ENCODE measurements at places on chromosomes 12 and 14.

DNA sequence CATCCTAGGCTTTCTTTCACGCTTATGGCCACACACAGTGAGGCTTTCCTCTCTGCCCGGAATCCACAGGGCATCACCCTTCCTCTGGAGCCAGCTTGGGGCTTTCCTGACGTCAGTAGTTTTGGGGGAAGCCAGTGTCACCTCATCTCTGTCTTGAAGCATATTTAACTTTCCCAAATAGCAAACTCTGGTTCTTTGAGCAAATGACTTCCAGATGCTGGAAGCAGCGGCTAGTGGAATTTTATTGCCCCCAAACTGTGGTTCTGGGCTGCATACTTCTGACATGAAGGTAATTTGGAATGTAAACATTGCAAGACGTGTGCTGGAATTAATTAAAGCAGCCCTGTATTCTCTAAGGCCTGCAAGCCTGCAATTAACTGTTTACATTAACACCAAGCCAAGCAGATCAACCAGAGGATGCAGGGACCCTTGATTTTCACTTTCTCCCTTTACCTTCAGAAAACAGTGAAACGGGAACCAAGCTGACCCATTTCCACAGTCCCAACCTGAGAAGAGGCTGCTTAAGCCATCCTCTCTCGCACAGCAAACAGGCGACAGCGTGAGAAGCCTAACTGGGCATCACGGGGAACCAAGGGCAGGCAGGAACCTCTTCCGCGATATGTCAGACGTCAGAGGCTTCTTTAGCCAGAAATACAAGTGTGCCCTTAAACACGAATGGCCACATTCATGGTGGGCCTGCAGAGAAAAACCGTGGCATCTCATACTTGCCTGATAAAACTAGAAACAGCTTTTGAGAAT is 258.4 kb downstream of the CACNA1C start:
- DNase-seq: no peak

GRCh38 chr12:118706437-118706836 is 274.9 kb upstream of the SRRM4 start:
- DNase-seq: no peak

DNA sequence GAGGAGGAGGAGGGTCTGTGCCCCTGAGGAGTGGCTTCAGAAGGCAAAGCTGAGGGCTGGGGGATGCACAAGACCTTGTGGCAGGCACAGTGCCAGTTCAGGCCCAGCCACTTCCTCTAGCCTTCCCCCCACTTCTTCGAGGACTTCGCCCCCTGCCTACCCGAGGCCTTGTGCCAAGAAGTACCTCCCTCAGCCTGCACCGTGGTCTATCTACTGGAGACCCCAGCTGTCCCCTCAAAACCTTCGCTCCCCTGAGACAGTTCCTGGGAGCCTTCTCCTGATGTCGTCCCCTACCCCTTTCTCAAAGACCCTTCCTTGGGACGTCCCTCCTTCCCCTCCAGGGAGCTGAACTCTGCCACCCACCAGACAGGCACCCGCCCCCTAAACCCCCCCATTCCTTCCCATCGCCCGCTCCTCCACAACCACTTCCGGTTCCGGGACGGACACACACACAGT is 604 bp downstream of the ZNF384 start:
- DNase-seq: no peak

- no peak for DNase-seq
Measured at GRCh38 chr12:8855891-8856290, 33.5 kb downstream of the A2ML1 start.

GRCh38 chr12:30896461-30896860 is 30.1 kb upstream of the TSPAN11 start:
- no peak for DNase-seq

DNA sequence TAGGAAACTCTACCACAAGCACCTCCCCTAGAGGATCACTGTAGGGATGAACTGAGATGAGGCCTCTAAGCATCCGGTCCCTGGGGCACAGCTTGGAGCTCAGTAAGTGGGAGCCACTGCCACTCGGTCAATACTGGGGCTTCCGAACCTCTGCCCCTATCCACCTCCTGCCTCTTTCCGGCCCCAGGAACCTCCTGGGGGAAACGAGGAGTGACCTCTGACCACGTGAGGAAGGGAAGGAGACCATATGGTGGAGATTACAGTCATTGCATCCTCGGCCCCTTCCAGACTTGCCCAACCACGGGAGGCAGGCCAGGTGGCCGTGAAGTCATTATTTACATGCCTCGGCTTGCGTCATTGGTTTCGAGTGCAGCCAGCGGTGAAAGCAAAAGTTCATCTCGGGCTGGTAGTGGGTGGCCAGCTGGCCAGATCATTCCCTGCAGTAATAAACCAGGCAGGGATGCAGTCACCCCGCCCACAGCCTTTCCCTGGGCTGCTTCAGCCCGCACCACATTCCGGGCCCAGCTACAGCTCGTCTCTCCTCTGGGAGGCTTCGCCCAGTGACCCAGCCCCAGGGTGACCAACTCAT is 65.4 kb downstream of the C14orf132 start:
- no peak for DNase-seq

DNA sequence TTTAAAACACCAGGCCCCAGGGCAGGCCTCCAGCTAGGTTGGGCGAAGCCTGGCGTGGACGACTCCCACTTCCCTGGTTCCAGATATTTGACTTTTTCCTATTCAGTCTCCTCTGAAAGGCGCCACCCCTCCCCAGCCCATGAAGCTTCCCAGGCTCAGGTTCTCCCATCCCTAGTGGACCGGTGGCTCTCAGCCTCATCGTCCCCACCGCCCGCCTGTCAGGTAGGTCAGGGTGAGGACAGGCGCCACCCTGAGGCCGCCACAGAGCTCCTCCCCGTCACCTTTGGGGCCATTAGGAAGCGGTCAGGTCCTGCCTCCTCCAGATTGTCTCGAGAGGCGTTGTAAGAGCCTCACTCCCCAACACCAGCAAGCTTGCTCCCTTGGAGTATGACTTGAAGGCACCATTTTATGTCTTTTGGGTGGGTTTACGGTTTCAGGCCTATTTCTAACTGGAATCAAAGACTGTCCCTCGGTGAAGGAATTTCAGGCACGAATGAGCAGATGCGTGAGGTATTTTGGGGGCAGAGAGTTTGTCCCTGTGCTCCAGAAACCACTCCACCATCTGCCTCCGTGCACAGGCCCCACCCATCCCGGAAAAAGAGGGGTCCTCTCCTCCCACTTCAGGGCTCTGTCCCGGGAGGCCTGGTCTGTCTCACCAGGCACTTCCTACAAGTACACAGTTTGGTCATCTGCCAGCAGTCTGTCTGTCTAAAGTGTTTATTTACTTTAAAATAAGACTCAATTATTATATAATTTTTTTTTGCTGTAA is 55.6 kb downstream of the TSPAN9 start:
- DNase-seq: no peak

DNA sequence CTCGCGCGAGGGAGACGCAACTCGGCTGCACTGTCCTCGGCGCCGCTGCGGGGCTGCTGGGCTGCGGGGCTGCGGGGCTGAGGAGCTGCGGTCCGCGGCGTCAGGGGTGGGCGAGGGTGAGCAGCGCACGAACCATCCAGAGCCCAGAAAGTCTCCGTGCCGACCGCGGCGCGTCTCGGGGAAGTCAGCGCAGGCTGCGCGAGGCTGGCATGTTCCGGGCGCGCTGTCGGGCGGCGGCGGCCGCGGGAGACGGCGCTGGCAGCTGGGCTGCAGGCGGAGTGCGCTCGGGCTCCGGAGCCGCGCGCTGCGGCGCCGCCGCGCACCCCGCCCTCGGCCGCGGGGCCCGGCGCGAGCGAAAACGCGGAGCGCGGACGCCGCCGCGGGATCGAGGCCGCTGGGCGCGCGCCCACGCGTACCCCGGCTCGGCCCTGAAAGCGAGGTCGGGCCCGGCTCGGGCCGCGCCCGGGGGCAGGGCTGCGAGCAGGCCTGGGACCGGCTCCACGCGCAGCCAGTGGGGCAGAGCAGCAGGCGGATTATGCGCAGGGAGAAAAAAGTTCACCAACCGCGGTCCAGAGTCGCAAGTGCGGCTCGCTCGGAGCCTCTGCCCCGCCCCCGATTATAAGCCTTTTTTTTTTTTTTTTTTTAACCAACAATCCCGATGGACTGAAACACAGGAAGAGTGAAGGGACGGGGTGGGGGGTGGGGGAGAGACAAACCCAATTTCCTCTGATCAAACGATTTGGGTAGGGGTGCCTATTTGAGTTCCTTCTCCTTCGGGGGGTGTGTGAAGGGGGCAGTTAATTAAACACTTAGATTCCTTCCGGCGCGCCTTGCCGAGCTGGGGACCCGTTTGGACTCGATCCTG is at the start of gene PRICKLE1:
Gene PRICKLE1 (minus strand): TSS at position 282 of the 865 bp plus-strand sequence. CDS start 117,230 bp downstream, outside the sequence.
- no peak for DNase-seq

GRCh38 chr14:95313190-95313589 is 6.5 kb downstream of the CLMN start:
- no peak for DNase-seq

DNA sequence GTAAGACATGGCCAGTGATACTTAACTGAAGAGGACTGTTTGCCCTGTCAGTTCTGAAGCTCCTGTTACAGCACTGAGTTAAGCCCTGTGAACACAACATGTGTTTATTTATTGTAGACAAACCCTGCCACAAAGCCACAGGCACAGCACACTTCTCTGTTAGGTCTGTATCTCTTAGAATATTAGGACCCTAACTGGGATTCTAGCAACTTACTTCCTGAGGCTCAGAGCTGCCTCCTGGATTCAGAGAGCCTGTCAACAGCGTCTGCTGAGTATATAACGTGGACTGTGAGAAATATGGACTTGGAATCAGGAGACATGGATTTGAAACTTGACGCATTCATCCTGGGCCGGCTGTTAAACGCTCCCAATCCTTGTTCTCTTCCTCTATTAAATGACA is 135.0 kb upstream of the HIF1A start:
- no peak for DNase-seq

GRCh38 chr12:109827566-109828550 is 5.3 kb downstream of the TRPV4 start:
- DNase-seq: no peak

All from NCI-H2081 treated with DMSO at 0.1 percent for 48 hours (cell line).